ENCODE measurements at places on chromosomes 16 and 17.

DNA sequence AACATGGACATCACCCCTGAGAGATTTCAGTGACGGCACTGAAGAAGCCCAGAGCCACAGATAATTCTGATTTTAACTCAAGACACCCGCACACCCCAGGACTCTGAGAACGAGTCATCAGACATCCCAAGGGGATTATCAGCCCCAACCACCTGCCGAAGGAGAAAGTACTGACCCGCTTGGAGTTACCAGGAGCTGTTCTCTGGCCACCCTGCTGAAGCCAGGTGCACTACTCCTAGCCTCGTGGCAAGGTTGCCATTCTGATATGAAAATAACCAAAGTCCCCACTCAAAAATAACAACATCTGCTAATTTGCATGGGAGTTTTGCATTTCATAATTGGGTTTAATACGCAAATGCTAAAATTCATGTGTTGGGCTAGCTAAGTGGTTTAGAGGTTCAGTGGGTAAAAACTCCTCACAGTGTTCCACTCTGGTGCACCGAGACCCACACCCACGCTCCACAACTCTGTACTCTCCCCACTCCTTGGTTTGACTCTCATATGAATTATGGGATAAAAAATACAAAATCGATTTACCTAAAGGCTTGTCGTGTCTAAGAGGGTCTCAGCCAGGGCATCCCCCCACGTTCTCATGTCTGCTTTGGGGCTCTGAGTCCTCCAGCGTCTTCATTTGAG is 143.0 kb upstream of the NOL11 start:
- DNase-seq: no peak
- H3K4me1 ChIP-seq: no peaks in the 10 kb centered on the region
- no peak overlapping the region for H3K4me3 ChIP-seq
- no peaks in the 10 kb centered on the region for H3K36me3 ChIP-seq
- H3K27ac ChIP-seq: no peak overlapping the region

DNA sequence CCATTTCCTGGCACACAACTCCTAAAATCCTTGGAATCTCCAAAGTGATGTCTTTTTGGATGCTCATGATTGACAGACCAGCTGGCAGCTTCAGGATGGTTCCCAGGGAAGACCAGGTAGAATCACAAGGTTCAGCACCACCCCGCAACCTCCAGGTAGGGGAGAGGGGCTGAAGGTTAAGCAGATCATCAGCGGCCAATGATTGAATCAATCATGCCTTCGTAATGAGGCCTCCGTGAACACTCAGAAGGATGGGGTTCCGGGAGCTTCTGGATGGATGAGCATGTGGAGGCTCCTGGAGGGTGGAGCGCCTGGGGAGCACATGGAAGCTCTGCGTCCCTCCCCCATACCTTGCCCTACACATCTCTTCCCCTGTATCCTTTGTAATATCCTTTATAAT is 185.9 kb downstream of the SEC14L1 start:
- peaks cover 38% of the 10 kb centered on the region for H3K4me1 ChIP-seq
- H3K27ac ChIP-seq: no peak overlapping the region
- no peaks in the 10 kb centered on the region for H3K36me3 ChIP-seq
- no peak for DNase-seq
- no peaks in the 10 kb centered on the region for H3K27me3 ChIP-seq
- no peak overlapping the region for H3K4me3 ChIP-seq

- peaks cover 38% of the 10 kb centered on the region for H3K4me1 ChIP-seq
- no peak overlapping the region for H3K4me3 ChIP-seq
- H3K27ac ChIP-seq: peak overlapping the region; percentile 10
- H3K36me3 ChIP-seq: no peaks in the 10 kb centered on the region
- no peaks in the 10 kb centered on the region for H3K27me3 ChIP-seq
- DNase-seq: no peak
Observed at GRCh38 chr17:78761789-78762406, 20.2 kb downstream of the CYTH1 start.

GRCh38 chr17:58702045-58702476 is 9.7 kb downstream of the RAD51C start:
- H3K4me3 ChIP-seq: no peak overlapping the region
- no peak overlapping the region for H3K27ac ChIP-seq
- no peaks in the 10 kb centered on the region for H3K4me1 ChIP-seq

Data from MM.1S (cell line).